DND-41 (cell line): ENCODE measurements at places on chromosomes 6 and 20.

DNA sequence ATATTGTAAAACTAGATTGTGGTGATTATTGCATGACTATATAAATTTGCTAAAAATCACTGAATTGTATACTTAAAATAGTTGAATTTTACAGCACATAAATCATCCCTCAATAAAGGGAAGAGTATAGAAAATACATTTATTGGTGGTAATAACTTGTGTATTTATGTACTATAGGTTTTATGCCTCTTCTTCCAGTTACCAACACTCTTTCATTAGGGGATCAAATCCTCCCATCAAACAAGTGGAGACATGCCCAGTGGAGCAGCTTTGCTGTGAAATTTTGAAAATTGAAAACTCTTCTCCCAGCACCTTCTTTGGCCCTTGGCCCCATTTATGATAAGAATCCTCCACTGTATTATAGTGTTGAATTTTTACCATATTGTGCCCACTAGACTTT, 10.1 kb upstream of the SSR1 start:
- no peak for DNase-seq

GRCh38 chr6:51349857-51350256, 531.2 kb downstream of the TFAP2B start:
- no peak for DNase-seq

- no peak for DNase-seq
Measured at GRCh38 chr6:46904117-46904516, 17.6 kb downstream of the ADGRF5 start.

DNA sequence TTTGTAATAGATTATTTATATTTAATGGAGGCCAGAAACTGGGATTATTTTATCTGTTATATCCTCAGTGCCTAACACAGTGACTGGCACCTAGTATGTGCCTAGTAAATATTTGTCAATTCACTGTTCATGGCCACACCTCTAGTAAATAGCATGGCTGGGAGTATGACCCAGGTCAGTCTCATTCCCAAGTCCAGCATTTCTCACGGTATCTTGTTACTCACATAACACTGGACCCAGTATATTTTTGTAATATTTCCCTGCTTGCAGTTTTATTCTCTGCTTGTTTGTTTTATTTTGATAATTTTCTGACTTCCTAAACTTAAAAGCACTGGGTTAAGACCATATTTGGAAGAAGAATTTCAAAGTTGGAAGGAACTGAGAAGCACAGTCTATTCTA, 47.7 kb downstream of the CTNNBL1 start:
- DNase-seq = no peak

GRCh38 chr6:125277838-125278237, 23.9 kb downstream of the HDDC2 start:
- DNase-seq = no peak

DNA sequence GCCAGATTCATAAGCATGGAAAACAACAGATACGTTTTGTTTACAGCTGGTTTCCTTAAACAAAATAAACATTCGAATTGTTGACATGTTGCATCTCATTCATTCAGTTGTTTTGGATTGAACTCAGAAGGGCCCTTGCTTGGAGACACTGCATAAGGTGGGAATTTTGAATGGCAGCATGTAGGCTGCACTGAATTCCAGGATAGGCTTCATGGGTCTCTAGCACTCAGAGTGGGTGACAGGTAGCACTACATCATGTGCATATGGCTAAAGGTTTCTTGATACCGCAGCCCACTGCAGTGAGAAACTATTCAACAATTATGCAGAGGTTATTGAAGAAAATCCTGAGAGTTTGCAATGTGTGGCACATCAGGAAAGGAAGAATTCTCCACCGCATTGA, 1.6 kb downstream of the BEND6 start:
- DNase-seq = no peak
